ENCODE measurements at places on chromosomes 2 and 18.

- peak; percentile 51 for DNase-seq
These were observed 61.4 kb downstream of the CPS1 start for GRCh38 chr2:210617732-210618330.

GRCh38 chr2:231028889-231029288 lies 8.4 kb upstream of the C2orf72 start:
- DNase-seq = no peak

DNA sequence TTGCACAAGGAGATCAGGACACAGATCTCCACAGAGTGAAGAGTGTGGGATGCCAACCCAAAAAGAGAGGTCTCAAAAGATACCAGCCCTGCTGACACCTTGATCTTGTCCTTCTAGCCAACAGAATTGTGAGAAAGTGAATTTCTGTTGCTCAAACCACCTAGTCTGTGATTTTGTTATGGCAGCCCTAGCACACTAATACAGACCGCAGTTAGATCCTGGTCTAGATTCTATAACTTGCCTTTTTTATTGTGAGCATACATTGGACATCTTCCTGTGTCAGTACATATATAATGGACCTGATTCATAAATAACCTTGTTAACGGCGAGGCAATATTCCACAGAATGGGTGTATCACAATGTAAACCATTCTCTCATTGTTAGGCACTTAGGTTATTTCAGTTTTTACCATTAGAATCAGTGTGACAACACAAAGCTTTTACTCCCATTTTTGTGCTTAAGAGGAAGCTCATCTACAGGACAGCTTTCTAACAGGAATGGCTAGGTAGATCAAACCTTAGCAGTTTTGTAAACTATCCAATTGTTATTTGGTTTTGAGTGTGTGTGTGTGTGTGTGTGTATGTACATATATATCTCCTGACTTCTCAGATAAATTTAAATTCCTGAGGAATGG lies 89.0 kb downstream of the ACSL3 start:
- DNase-seq = no peak

DNA sequence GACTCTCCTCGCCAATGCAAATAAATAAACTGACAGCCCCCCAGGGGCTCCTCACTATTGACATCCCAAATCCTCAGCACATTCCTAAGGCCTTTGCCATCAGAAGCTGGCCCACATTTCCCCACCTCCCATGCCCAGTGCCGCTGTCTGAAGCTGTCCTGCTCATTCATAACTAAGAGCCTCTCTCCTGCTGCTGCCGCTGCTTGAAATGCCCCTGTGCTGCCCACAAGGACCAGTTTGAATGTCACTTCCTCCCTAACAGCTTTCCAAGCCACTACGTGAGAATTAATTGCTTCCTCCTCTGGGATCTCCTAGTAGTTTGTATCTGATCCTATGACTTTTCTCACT lies 151.6 kb upstream of the CAPN13 start:
- DNase-seq = no peak

GRCh38 chr2:80091237-80091636 lies 213.3 kb downstream of the LRRTM1 start:
- no peak for DNase-seq

DNA sequence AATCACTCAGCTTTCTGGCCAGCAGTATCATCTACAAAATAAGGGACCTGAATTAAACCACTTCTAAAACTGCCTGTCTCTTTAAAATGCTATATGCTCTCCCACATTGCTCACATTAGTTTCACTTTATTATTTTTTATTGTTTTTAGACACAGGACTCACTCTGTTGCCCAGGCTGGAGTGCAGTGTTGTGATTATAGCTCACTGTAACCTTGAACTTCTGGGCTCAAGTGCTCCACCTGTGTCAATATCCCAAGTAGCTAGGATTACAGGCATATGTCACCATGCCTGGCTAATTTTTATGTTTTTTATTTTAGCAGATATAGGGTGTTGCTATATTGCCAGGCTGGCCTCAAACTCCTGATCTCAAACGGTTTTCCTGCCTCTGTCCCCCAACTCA lies 591.3 kb upstream of the ZNF804A start:
- DNase-seq = peak; percentile 74

- DNase-seq = peak; percentile 77
These were observed 146.3 kb downstream of the MAP2 start for GRCh38 chr2:209570194-209570593.

DNA sequence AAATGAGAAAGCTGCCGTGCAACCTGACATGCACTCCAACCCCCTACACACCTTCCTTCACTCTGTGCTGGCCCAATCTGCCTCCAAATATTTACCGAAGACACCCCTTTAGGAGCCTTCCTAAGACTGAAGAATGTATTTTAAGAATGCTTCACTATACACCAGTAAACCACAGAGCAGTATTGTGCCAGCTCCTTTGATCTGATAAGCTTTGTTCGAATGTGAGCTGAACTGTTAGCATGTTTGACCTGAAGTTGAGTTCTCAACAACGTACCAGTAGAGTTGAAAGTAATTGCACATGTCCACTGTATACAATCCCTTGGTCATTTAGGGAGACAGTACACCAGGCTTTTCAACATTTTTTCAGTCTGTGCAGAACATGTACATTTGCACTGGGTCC lies 259.2 kb downstream of the TGIF1 start:
- DNase-seq = no peak

DNA sequence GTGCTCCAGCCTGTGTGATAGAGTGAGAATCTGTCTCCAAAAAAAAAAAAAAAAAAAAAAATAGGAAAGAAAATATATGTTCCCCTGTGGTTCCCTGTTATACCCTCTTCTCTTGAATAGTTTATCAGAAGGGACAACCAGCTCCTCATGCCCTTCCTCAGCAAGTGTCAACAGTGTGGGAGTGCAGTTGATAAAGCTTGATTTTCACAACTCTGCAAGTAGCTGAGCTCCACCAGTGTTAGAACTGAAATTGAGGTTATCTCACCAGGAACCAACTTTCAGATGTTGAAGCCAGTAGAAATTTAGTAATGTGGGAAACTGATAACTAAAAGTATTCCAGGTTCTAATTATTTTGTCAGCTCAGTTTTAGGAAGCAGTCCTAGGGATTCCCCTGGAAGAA lies 25.1 kb downstream of the NEDD4L start:
- DNase-seq = no peak

DNA sequence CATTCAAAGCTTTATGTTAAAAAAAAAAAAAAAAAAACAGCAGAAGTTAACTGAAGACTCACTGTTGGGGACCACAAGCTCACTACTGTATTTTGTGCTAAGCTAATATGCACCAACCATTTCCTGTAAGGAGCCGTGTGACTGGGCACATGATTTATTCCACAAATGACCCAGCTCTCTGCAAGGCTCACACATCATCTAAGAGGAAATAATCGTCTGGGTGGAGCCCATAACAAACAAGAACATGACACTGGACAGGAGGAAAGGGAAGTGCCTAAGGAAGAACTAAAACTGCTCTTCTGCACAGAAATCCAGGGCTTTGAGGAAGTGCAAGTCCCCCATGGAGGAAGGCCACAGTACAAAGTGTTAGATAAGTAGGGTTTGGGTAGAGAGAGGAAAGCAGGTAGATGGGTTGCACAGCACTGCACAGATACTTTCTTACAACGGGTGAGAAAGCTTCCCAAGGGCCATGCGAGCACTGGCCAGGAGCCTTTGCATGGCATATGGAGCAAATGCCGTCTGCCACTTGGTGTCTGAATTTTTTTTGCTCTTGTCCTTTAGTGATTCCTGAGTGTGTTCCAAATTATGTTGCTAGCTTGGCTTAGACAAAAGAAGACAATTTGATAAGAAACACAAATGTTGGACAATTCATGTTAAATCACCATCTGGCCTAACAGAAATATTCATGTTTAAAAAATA lies 24.4 kb downstream of the NFE2L2 start:
- peak; percentile 76 for DNase-seq

GRCh38 chr2:156229724-156230362 lies 102.7 kb downstream of the NR4A2 start:
- peak; percentile 50 for DNase-seq

DNA sequence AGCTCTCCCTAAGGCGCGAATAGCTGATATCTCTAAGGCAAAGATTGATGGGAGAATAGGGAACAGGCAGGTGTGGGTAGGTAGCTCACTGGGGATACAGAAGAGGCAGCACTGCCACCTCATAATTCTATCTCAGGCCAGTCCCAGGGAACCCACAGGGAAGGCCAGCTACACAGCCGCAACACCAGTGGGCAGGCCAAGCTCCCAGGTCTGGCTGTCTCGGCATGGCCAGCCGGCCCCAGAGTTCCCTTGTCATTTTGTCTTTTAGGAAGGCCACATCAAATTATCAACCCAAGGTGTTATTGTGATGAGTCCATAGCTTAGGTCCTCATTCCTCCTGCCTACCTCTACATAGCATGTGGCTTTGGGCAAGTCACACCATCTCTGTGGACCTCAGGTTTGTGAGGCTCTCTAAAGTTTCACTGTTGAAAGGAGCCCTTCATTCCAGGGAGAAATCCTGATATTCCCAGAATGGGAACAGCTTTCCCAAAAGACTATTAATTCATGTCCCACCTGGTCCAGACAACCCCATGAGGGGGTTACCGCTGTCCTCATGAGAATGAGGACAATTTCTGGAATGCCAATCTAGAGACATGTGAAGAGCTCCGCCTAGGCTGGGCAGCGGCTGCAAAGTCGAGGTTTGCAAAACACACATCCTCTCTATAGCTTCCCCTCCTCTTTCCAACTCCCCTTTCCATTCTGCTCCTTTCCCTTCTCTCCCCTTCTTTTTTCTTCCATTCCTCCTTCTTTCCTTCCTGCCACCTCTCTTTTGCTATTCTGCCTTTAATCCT lies 287.1 kb upstream of the ID2 start:
- no peak for DNase-seq

GRCh38 chr2:195498839-195499490 lies 158.1 kb upstream of the SLC39A10 start:
- no peak for DNase-seq

DNA sequence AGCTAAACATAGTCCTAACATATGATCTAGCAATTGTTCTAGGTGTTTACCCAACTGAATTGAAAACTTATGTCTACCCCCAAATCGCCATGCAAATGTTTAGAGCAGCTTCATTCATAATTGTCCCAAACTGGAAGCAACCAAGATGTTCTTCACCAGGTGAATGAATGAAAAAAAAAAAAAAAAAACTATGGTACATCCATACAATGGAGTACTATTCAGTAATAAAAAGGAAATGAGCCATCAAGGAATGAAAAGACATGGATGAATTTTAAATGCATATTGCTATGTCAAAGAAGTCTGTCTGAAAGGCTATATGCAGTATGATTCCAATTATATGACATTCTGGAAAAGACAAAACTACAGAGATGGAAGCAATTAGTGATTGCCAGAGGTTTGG lies 98.6 kb upstream of the ITPRID2 start:
- no peak for DNase-seq

DNA sequence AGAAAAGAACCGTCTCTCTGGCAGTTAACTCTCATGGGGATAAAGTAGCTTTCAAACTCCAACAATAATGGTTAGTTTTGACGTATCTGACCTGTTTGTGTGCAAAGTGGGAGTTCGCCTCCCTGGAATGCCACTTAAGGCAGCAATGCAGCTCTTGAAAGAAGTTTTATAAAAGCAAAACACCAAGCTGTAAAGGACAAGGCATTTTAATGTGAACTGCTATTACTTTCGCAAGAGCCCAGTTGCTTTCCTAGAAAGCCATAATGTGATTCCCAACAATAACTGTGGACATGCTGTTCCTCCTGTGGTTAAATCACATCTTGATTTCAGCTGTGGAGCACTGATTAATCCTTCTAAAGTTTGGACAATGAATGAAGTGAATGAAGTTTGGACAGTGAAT lies 303.7 kb downstream of the PTPRM start:
- no peak for DNase-seq

GRCh38 chr2:199603721-199604291 lies 146.1 kb upstream of the SATB2 start:
- DNase-seq = no peak

DNA sequence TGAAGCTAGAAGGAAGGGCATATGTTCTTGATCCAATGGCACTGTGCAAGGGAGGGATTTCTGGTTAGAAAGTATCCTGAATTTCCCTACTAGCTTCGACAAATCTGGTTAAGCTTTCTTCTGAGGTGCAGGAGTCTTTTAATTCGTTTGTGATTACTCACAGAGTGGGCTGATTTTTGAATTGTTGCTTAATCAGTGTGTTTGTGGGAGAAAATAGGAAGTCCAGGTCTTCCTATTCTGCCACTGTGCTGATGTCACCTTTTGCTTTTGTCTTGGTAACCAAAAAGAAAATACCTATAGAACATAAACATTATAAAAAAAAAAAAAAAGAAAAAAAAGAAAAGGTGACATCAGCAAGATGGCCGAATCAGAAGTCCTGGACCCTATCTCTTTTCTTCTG lies 1008.6 kb downstream of the TSN start:
- no peak for DNase-seq

DNA sequence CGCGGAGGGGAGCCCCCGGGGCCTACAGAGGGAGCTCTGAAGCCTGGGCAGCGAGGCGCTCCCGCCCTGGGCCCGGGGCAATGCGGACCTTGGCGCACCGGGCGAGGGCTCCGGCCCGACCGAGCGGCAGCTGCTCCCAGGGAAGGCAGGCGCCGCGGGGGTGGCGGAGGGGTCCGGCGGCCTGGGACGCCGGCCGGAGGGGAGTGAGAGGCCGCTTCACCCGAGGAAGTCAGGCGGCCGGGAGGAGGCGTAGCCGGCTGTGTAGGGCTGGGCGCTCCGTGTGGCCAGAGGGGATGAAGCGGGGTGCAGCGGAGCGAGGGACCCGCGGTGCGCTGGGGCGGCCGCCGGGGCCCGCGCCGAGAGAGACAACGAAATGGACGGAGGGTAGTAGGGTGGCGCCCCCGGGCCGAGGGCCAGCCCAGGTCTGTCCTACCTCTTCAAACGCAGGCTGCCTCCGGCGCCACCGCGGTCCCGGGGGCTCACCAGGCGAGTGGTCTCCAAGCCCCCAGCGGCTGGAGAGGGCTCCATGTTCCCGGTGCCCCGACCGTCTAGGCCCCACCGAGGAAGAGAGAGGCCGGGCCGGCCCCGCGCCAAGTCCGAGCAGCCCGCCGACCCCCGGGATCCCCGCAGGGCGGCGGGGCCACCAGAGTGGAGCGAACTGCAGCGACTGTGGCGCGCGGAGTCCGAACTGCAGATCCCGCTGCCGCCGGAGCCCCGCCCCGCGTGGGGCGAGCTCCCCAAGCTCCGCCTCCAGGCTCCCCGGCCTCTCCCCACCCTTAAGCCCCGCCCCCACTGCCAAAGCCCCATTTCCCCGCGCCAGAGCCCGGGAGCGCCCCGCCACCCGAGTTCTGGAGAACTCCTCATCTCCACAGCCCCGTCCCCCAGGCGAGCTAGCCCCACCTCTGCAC lies at the start of gene SLC30A3:
Gene SLC30A3 (minus strand): TSS at position 669 of the 908 bp plus-strand sequence. CDS start 141 bp downstream, at position 528.
- peak; percentile 42 for DNase-seq

- no peak for DNase-seq
These were observed 98.1 kb upstream of the SH3BP4 start for GRCh38 chr2:234853729-234854128.

GRCh38 chr2:59249441-59250306 lies 1008.5 kb upstream of the FANCL start:
- DNase-seq = peak; percentile 57

- no peak for DNase-seq
These were observed 376.7 kb downstream of the TDRD15 start for GRCh38 chr2:21500401-21500945.

GRCh38 chr2:207423886-207424285 lies 105.9 kb upstream of the CREB1 start:
- no peak for DNase-seq

GRCh38 chr18:68406761-68407160 lies 308.1 kb downstream of the TMX3 start:
- DNase-seq = no peak

All from NCI-H69 (cell line).